COR-L47 (cell line): ENCODE measurements at places on chromosomes 3 and 15.

- no peak for DNase-seq
Observed at GRCh38 chr15:45469441-45469840, 53.1 kb downstream of the SLC30A4 start.

DNA sequence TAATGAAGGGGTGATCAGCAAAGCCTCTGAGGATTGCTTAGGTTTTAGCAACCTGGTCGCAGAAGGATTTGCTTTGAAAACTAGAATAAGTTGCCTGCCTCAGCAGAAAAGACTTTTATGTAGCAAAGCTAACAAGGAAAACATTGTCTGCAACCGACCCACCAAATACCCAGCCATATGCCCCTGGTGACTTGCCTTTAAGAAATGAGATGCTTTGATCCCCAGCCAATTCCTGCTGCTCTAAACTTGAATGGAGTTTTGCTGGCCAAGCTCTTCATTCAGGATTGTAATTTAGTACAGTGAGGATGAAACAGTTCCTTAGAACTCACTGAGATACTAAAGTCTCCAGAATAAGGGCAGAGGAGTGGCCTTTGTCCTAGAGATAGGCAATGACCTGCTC lies 139.8 kb upstream of the PROK2 start:
- DNase-seq, result no peak

DNA sequence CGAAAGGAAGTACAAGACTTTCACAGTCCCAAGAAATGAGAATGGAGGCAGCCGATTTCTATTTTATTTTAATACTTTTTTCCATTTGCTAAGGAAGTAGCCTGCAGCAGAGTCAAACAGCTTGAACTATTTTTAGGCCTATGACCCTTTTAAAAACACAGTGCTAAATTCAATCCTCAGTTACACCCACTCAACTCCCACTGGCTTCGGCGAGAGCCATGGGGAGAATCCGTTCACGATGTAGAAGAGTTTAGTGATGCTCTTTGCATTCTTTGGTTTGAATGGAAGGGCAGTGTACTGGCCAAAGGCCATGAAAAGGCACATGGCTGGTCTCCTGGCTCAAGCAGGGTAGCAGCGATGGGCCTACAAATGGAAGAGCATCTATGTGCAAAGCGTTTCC lies 343.5 kb downstream of the FOXP1 start:
- DNase-seq, result no peak

DNA sequence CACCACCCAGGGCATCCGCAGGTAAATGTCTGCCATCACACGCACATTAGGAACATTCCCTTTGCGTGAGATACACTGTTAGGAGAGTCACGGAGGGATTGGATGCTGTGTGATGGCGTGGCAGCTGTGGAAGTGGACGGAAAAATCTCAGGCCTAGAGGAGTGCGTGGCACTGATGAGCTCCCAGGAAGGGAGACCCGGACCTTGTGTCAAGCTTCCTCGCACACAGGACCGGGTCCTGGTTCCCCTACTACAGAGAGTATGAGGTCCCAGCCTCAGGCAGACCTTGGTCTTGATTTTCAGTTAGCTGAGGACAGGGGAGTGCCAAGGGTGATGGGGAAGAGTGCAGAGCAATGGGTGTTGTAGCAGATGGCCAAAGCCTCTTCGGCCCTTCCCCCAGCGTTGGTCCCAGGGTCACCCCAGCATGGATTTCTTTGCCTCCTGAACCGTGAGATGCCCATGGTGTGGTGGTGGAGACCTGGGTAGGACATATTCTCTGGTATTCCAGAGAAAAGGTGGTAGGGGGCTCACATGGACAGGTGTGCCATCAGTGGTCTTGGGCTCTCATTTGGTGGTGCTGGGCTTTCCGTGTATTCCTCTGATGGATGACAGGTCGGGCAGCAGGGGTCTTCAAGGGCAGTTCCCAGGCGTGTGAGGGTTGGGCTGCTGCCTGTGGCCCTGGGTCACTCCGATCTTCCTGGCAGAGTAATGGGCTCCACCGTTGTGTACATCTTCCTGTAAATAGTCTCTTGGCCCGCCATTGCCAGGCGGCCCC lies 105.1 kb downstream of the SNRPN start:
- no peak for DNase-seq

DNA sequence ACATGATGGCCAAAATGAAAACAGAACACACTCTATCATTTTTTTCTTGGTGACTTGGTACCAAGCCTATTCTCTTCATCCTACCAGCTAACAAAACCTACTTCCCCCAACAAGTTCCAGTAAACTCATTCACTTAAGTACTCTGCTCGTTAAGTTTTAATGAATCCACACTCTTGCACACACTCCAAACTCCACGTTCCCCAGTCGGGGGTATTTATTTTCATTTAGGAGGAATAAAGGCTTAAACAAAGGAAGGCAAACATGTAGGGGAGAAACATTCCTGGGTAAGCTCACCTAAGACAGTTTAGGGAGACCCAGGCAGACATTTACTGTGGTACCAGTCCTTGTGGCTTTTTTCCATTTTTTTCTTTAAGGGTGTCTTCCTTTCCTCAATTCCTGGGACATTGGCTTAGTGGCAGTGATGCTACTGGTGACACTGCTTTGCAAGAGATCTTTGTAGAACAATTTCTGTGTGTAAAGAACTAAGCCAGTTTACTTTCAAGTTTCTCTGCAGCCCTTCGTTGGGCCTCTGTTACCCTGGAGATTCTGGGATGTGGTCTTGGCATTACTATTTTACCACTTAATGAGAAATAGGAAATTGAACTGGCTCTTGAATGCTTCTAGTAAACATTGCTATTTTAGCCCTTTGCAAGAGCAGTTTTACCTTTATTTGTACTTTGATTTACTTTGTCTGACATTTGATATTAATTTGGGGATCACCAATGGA lies 117.3 kb upstream of the C15orf61 start:
- DNase-seq, result no peak

- DNase-seq, result no peak
Observed at GRCh38 chr3:196240424-196240823, 24.1 kb downstream of the SLC51A start.

DNA sequence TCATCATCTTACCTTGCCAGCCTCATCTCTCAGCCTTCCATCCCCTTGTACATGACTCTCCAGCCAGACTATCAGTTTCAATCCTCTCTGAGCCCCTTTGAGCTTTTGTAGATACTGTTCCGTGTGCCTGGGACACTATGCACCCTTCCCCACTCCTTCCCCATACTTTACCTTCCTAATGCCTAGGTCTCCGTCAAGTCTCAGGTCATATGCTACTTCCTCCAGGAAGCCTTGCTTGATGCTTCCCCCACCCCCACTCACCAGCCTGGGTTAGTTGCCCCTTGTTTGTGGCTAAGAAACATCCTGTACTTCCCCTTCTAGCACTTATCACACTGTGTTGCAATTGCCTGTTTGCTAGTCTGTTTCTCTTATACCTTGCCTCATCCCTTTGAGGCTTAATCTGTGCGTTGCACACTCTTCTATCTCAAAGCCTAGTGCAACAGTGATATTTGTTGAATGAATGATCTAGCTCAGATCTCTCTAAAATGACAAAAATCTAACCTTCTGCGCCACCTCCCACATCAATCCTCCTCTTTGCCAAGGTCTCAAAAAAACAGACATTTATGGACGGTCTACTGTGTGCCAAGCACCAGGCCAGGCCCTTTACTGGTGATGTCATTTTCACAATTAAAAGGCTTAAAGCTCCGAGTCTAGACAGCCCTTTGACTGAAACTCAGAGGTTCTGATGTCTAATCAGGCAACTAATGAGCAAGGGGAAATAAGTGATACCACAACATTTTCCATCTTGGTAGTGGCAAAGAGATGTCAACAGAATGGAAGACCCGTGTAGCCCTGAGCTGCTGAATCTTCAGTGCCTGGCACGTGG lies 6.5 kb upstream of the USP3 start:
- no peak for DNase-seq

DNA sequence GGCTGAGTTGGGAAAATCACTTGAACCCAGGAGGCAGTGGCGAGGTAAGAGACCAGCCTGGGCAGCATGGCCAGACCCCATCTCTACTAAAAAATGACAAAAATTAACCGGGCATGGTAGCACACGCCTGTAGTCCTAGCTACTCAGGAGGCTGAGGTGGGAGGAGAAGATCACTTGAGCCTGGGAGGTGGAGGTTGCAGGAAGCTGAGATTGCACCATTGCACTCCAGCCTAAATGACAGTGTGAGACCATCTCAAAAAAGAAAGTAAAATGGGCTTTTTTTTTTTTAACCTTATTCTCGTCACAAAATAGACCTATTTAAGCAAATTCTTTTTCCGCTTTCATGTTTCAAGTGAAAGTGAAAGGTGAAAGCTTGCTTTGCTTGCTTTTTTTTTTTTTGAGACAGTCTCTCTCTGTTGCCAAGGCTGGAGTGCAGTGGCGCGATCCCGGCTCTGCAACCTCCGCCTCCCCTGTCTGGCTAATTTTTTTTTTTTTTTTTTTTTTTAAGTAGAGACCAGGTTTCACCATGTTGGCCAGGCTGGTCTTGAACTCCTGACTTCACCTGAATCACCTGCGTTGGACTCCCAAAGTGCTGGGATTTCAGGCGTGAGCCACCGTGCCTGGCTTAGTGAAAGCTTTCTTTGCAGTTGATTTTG lies 3.6 kb downstream of the PDIA3 start:
- DNase-seq, result no peak

GRCh38 chr3:46495901-46496456 lies 1.8 kb upstream of the RTP3 start:
- no peak for DNase-seq

DNA sequence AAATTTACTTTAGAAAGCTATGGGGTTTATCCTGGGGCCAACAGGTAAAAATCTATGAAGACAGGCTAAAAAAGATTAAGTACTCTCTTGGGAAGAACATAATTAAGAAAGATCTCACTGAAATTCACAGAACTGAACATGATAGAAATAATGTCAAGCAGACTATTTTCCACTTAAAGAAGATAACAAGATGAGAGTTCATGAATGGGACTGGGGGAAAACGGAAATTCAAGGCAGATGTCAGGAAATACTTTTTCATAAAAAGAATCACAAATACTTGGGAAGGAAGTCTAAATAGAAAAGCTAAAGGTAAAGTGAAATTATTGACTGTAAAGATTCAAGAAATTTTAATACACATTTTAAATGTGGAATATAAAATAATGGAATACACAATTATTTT lies 737.6 kb downstream of the EPHA3 start:
- DNase-seq, result no peak

DNA sequence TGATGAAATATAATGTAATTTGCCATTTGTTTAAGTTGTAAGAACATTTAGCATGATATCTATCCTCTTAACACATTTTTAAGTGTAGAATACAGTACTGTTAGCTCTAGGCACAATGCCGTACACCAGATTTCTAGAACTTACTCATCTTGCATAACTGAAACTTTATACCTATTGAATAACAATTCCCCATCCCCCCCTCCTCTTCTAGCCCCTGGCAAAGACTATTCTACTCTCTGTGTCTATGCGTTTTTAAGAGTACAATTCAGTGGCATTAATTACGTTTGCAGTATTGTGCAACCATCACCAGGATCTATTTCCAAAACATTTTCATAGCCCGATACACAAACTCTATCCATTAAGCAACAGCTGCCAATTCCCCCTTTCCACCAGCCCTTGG lies 261.7 kb downstream of the PLOD2 start:
- no peak for DNase-seq

GRCh38 chr3:146640955-146641867 lies 36.1 kb upstream of the PLSCR5 start:
- DNase-seq, result peak; percentile 64

DNA sequence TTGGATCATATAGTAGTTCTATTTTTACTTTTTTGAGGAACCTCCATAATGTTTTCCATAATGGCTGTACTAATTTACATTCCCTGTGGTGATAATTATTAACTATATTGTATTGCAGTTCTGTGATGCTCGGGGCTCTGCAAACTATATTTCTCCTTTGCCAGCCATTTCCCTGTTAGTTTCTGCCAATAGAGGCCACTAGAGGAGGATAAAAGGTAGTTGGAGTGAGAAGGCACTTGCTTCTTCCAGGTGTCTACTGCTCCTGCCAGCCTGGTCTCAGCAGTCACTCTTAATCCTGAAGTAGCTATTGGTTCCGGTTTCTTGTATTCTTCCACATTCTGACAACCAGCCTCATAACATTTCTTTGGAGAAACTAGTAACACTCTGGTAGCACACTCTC lies 233.9 kb upstream of the GBE1 start:
- DNase-seq, result peak; percentile 46

- DNase-seq, result no peak
Observed at GRCh38 chr3:152270937-152271336, 2.2 kb downstream of the MBNL1 start.

DNA sequence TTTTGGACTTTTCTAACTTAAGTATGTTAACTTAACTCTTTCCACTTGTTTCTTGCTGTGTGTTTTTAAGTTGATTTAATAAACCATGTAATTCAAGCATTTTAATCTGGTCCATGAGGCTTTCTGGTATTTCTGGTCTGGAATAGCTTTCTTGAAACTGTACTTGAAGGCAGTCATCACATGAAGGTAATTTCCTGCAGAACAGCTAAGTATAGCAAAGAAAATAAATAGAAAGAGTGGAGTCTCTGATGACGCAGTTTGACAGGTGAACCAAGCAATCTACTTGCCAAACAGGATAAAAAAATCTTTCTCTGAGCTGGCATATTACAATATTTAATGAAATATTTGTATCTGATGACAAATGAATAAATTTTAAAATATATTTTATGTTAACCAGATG lies 74.9 kb downstream of the BTLA start:
- DNase-seq, result no peak

GRCh38 chr3:42855547-42856380 lies 19.9 kb downstream of the CYP8B1 start:
- DNase-seq, result no peak

DNA sequence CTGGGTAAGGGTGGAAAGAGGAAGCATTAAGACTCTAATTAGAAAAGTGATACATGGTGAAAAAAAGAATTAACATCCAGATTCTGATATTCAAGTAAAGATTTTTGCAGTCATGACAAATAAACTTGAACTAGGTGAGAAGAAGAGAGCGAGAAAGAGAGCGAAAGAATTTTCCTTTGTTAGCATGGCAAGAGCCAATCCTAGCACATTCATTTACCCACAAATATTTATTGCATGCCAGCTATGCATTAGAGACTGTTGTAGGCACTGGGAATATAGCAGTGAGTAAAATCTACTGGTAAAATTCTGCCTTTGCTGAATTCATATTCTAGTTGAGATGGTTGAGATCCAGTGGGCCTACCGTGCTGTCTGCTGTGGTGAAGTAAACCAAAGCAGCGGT lies 177.9 kb upstream of the DPH6 start:
- DNase-seq, result no peak
